ENCODE measurements at places on chromosomes 2 and 18. TPM values are rescaled to one million over a fixed set of nuclear protein-coding genes. Genes with fewer than 3 reads are reported as not detected.

CRYGD gene
- not detected for total RNA-seq

SP5 gene
- total RNA-seq, result 0.78 TPM

DNA sequence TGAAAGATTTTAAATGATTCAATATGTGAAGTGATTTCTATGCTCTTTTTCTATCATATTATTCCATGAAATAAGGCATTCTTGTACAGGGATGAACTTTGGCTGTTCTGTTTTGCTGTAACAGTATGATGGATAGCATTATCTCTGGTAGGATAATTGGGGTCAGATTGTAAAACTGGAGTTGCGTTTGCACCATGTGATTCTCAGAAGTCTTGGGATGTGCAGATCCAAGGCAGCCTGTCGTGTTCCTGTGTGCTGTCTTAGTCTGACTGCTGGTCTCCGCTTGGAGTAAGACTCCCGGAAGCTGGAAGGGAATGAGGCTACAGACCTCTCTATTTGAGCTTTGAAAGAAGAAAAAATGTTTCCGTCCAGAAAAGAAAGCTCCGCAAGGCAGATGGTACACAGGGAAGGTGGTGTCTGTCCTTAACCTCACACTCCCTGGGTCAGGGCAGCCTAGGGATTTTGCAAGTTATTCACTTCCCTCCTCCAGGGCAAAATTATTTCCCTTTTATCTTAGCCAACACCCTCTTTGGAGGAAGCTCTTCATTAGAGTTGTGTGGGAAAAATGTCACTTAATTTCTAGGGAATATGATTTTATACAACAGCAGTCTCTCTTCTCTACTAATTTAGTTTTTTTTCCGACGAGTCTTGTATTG is 250.6 kb downstream of the PTPRM start:
- no peaks in the 10 kb centered on the region for H3K36me3 ChIP-seq
- H3K4me3 ChIP-seq, result no peak overlapping the region
- H3K4me1 ChIP-seq, result peaks cover 3% of the 10 kb centered on the region

DNA sequence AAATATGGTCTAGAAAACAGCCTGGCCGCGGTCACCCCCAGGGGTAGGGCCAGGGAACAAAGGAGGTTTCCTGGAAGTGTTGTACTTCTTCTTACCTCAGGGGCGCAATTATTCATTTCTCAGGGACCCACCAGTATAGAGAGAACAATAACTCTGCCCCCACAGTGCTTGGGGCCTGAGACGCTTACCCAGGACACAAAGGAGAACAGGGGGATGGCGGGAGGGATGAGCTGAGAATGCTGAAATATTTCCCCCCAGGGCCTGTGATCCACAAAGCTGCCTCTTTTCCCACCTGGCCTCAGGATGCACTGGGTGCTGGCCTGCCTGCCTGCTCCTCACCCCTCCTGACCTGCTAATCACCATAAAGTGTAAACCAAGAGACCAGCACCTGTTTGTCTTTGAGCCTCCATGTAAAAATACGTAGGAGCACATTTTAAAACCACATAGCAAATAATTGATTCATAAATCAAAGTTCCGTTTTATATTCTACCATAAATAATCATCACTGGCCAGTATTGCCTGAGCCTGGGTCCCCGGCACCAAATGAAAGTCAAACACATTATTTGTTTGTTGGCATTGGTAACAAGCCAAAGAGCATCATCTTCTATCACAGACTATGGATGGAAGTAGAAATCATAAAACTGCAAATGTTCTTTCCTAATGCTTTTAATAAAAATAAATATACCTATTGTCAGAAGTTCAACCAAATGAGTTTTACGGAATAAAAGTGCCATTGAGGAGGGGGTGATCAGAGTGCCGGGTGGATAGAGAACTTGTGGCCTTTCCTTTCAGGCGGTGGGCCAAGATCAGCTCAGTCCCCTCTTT is 67.3 kb upstream of the RMDN2 start:
- no peaks in the 10 kb centered on the region for H3K4me1 ChIP-seq
- no peak for DNase-seq
- H3K27me3 ChIP-seq, result no peaks in the 10 kb centered on the region
- no peak overlapping the region for H3K27ac ChIP-seq
- no peak overlapping the region for H3K4me3 ChIP-seq

PTH2R gene
- not detected for total RNA-seq

G6PC2 gene
- total RNA-seq, result 21.3 TPM

DNA sequence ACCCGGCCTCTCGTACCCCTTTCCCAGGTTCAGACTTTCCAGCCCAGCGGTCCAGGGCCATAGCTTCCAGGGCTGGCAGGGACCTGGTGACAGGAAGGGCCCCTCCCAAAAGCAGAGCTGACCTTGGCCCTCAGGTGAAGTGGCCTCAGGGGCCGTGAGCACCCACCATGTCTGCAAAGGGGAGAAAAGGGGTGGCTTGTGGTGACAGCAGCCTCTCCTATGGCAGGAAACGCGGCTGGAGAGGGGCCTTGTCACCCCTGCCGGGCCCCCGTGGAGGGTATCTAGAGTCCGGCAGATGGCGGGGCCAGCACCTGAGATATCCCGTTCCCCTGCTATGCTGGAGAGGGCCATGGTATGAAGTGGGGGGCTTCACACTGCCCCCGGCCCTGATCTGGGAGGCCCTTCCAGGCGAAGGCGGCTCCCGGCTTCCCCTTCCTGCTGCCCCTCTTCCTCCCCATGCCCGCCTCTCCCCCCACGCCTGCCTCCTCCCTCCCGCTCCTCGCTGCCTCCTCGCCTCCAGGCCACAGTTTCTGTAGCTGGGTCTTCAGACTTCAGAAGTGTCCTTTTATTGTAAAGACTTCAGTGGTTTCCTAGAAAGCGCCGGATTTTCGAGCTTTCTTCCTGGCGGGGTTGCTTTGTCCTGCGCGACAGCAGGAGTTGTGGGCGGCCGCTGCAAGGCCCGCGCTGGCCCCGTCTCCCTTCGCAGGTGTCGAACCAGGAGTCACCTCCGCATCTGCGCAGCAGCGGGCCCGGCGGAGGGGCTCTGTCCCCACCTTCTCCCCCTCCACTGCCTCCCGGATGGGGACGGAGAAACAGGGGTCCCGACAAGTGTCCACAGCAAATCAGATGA is 240.5 kb upstream of the MYT1L start:
- no peaks in the 10 kb centered on the region for H3K36me3 ChIP-seq
- no peaks in the 10 kb centered on the region for H3K4me1 ChIP-seq
- no peak overlapping the region for H3K27ac ChIP-seq
- H3K27me3 ChIP-seq, result no peaks in the 10 kb centered on the region

NYAP2 gene
- 0.52 TPM for total RNA-seq

GRCh38 chr2:75619956-75620740 is 26.4 kb upstream of the MRPL19 start:
- H3K36me3 ChIP-seq, result no peaks in the 10 kb centered on the region
- H3K27ac ChIP-seq, result no peak overlapping the region
- DNase-seq, result no peak
- H3K4me3 ChIP-seq, result no peak overlapping the region
- no peaks in the 10 kb centered on the region for H3K4me1 ChIP-seq
- no peaks in the 10 kb centered on the region for H3K27me3 ChIP-seq

GRCh38 chr2:16425462-16426336 is 239.9 kb downstream of the CYRIA start:
- H3K27ac ChIP-seq, result no peak overlapping the region
- H3K27me3 ChIP-seq, result no peaks in the 10 kb centered on the region
- DNase-seq, result peak; percentile 87
- H3K4me3 ChIP-seq, result no peak overlapping the region
- H3K36me3 ChIP-seq, result no peaks in the 10 kb centered on the region

CRYGC gene
- total RNA-seq, result not detected

- peaks cover 19% of the 10 kb centered on the region for H3K4me1 ChIP-seq
- H3K36me3 ChIP-seq, result no peaks in the 10 kb centered on the region
- no peak overlapping the region for H3K27ac ChIP-seq
- H3K27me3 ChIP-seq, result no peaks in the 10 kb centered on the region
- DNase-seq, result no peak
- H3K4me3 ChIP-seq, result no peak overlapping the region
Measured at GRCh38 chr2:222711315-222711940, 40.0 kb downstream of the MOGAT1 start.

GKN1 gene
- not detected for total RNA-seq

DNA sequence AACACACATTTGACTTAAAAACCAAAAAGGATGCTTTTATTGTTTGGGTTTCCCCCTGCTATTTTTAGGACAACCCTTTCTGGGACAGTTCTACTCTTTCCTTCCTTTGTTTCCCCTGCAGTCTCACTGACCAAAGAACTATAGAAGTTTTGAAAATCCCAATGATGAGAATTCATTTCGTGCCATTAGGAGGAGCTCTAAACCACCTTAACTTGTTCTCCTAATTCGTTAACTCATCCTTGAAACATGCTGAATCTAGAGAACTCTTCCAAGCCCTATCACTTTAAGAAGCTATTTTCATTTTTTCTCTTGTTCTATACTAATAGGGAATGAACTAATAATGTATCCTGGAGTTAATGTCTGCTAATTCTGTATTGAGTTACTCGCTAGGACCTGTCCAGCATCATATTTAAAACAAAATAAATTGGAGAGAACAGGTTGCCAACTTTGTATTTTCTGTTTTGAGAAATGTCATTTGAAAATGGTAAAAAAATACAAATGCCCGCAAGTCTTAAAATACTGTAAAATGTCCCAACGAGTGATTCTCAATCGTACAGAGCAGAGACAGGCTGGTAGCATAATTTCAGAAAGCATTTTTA is 62.9 kb downstream of the AFTPH start:
- no peak overlapping the region for H3K4me3 ChIP-seq
- H3K27me3 ChIP-seq, result no peaks in the 10 kb centered on the region
- peaks cover 5% of the 10 kb centered on the region for H3K4me1 ChIP-seq
- DNase-seq, result no peak

GRCh38 chr2:233061591-233062450 is 1.7 kb downstream of the INPP5D start:
- no peaks in the 10 kb centered on the region for H3K36me3 ChIP-seq
- no peaks in the 10 kb centered on the region for H3K27me3 ChIP-seq
- no peaks in the 10 kb centered on the region for H3K4me1 ChIP-seq
- H3K4me3 ChIP-seq, result no peak overlapping the region
- H3K27ac ChIP-seq, result peak overlapping the region; percentile 4

DNA sequence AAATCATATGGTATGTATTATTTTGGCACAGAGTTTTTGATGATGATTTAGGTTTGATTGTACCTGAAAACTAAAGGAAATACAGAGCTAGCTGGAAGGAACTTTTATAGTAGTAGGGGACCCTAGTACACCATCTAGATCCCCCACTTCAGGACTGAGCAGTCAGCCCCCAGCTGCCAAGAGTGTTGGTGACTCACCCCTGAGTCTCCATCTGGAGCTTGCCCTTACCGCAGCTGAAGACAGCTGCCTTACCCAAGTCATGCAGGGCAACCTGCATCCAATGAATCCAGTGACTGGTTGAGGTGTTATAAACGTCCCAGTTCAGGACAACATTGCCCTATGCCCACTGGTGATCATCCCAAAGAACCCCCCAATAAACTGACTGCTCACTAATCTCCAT is 15.3 kb downstream of the PMS1 start:
- H3K4me3 ChIP-seq, result no peak overlapping the region
- no peaks in the 10 kb centered on the region for H3K27me3 ChIP-seq
- H3K27ac ChIP-seq, result no peak overlapping the region
- no peak for DNase-seq
- H3K4me1 ChIP-seq, result no peaks in the 10 kb centered on the region
- no peaks in the 10 kb centered on the region for H3K36me3 ChIP-seq

DNA sequence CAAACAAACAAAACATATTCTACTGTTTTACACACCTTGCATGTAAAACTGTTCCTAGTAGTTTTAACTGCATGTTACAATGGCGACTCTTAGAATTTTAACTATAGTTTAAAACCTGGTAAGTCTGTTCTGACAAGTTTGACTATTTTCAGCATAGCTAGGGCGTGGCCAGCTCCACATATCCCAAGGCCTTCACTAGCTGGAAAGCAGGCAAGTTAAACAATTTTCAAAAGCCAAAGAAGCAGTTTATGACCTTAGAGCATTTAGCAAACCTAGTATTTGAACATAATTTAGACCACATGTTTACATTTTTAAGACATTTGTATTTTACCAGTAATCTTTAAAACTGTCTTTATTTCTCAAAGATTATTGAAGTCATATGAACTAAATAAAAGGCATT is 402.8 kb upstream of the SYT4 start:
- no peak overlapping the region for H3K27ac ChIP-seq
- H3K4me3 ChIP-seq, result no peak overlapping the region
- DNase-seq, result no peak

GRCh38 chr2:224426656-224427055 is 24.7 kb upstream of the FAM124B start:
- no peak for DNase-seq
- H3K27me3 ChIP-seq, result no peaks in the 10 kb centered on the region
- no peak overlapping the region for H3K27ac ChIP-seq
- H3K4me1 ChIP-seq, result no peaks in the 10 kb centered on the region
- H3K4me3 ChIP-seq, result no peak overlapping the region
- H3K36me3 ChIP-seq, result no peaks in the 10 kb centered on the region
